ENCODE measurements at places on chromosomes 1 and 21.

DNA sequence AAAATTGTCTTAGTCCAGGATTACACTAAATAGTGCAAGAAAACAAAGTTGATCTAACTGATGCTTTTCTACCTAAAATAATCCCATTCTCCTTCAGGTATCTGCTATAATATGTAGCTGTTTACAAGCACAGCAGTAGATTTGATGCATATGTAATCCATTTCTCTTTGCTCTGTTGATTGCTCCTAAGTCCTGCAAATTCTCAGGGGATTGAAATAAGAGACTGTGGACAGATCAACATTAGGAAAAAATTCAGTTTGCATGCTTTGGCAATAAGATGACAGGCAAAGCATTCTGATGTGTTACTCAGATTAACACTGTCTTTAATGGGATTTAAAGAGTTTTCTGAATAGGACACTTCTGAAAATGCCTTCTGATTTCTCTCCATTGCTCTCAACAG, 34.7 kb downstream of the RNF11 start:
- no peak for DNase-seq

DNA sequence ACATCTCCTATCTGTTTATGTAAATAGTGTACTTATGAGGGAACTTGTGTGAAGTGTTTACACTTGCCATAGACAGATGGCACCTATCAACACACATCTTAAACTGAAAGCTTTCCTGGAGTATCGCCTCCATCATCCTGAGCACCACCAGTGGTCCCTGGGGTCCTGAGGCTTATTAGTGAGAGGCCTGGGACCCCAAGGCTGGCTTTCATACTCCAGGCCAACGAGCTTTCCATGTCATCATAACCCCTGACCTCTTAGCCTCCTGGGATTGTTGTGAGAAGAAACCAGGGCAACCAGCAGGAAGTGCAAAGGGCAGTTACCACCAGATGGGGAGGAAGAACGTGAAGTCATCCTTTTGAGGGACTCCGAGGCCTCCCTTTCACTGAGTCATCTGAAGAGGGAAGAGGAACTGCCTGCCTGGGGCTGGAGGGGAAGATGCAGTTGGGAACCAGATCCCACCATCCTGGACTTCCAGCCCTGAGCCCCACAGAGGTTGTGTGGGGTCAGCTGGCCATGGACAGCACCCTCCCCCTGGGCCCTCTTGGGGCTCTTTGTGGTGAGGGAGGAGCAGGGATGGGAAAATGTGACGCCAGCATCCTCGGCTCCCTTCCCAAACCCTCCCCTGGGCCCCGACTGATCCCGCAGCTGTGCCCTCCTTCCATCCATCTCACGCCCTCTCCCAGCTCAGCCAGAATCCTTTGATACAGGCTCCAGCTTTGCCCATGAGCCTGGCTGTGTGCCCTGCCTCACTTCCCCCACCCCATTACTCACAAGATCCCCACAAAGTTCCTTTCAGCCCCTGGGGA, 5.8 kb downstream of the INKA2 start:
- DNase-seq = no peak

DNA sequence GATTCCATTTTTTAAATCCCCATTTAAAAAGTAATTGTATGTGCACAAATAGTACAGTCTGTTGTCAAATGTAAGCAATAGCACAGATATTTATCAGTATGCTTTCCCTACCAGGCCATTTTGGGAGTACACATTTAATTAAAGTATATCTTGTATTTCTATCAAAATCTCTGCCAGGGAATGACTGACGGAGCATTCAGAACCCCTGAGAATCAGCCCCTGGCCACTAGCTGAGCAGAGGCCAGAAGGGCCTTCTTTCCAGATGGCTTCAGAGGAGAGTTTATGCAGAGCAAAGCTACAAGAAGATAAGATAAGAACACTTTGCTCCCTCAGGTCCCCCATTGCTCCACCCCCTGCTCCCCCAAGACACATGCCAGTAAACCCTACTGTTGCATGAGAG, 99.9 kb upstream of the PROX1 start:
- DNase-seq = no peak

- DNase-seq = no peak
Measured at GRCh38 chr21:14600569-14601297, 54.6 kb upstream of the SAMSN1 start.
